ENCODE measurements at places on chromosomes 13 and 19.

DNA sequence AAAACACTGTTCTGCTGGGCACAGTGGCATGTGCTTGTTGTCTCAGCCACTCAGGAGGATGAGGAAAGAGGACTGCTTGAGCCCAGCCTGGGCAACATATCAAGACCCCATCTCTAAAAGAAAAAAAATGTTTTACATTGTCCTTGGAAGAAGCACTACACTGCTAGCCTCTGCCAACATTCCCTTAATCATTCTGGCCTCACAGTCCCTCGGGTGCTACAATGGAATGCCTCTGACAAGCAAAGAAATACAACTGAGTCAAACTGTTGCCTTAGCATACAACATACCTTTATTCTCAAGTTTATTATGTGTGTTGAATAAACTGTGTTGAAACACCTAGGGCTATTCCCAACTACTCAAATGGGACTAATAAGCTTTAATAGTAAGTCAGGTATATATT is 56.1 kb downstream of the PSPC1 start:
- no peak for DNase-seq

- DNase-seq, result no peak
Measured at GRCh38 chr19:4272894-4273293, 6.2 kb upstream of the SHD start.

DNA sequence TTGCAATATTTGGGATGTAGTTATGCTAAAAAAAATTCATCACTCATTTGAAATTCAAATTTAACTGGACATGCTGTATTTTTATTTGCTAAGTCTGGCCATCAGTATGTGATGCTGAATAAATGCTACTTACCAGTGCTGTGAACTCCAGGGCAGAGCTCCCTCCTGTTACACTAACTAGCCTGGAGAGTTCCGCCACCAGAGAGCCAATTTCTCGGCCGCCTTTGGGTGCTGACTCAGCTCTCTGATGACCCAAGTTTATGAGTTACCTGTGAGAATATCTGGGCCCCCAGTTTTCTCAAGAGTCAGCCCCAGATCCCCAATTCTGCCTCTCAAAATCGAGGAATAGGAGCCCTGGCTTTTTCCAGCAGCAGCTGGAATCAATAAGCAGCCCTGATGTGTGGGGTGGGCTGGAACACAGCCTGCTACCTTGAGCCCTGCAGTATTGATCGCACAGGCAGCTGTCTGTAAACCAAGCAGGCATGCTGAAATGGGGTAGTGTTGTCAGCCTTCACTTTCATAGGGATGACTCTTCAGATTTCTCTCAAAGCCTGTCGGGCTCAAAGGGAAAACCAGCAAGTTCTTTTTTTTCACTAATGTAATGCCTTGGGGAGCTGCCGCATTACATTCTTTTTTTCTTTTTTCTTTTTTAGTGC is 113.7 kb downstream of the DNAJC15 start:
- DNase-seq, result no peak

DNA sequence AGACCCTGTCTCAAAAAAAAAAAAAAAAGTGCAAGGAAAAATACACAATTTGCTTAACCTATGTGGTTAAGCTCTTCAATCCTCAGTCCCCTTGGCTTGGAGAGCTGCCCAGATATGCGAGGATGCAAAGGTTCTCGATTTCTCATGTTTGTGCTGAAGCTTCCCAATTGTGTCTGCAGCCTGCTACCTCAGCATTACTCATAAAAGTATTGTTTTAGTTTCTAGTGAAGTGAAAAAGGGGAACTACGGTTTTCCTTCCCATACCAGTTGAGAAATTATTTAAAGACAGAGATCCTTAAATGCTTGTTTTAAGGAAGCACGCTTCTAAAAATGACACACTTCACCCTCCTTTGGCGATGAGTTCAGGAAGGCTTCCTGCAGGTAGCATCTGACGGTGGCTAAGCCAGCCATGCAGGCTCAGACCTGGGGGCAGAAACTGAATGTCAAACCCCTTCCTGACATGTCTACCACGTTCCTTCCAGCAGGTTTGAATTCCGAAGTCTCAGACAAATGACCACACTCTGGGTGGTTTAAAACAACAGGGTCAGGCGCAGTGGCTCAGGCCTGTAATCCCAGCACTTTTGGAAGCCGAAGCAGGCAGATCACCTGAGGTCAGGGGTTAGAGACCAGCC is 47.9 kb downstream of the RUBCNL start:
- DNase-seq, result peak; percentile 93

GRCh38 chr13:25300861-25301346 is 521 bp upstream of the NUP58 start:
- no peak for DNase-seq

GRCh38 chr19:39544226-39544903 is 4.4 kb upstream of the EID2 start:
- DNase-seq, result peak; percentile 68

DNA sequence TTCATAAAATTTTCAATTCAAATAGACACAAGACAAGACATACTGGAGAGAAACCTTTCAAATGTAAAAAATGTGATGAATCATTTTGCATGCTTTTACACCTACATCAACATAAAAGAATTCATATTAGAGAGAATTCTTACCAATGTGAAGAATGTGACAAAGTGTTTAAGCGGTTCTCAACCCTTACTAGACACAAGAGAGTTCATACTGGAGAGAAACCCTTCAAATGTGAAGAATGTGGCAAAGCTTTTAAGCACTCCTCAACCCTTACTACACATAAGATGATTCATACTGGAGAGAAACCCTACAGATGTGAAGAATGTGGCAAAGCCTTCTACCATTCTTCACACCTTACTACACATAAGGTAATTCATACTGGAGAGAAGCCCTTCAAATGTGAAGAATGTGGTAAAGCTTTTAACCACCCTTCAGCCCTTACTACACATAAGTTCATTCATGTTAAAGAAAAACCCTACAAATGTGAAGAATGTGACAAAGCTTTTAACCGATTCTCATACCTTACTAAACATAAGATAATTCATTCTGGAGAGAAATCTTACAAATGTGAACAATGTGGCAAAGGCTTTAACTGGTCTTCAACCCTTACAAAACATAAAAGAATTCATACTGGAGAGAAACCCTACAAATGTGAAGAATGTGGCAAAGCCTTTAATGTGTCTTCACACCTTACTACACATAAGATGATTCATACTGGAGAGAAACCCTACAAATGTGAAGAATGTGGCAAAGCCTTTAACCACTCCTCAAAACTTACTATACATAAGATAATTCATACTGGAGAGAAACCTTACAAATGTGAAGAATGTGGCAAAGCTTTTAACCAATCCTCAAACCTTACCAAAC is 24.6 kb upstream of the ZNF431 start:
- DNase-seq, result no peak

DNA sequence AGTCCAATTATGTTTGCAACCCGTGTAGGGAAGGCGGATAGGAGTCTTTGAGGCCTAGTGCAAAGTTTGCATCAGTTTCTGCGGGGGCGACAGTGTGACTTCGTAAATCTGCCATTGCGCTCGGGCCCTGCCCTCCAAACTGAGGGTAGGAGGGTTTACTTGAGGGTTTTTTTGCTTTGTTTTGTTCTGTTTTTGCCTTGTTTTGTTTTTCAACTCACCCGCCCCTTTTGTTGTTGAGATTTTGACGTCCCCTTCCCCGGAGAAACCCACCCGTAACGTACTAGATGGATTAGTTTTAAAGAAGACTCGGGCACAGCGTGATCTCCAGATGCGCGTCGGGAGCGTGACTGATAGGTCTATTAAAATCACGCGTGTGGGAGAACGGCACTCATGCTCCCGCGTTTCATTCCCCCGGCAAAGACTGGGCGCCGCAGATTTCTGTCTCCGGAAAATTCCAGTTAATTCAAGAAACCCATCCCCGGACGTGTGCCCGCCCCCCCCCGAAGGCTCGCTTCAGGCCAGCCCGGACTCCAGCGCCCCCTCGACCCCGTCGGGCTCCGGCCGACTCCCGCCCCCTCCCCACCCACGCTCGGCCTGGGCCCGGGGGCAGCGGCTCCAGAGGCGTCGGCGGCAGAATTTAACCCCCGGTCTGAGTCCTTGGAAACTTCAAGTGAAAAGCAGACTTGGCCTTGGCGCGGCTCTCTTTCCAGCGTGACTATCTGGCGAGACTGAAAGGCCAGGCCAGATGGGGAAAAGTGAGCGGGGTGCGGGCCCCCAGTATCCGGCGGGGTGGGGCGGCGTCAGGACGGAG is 5.0 kb downstream of the SOX1 start:
- DNase-seq, result no peak

DNA sequence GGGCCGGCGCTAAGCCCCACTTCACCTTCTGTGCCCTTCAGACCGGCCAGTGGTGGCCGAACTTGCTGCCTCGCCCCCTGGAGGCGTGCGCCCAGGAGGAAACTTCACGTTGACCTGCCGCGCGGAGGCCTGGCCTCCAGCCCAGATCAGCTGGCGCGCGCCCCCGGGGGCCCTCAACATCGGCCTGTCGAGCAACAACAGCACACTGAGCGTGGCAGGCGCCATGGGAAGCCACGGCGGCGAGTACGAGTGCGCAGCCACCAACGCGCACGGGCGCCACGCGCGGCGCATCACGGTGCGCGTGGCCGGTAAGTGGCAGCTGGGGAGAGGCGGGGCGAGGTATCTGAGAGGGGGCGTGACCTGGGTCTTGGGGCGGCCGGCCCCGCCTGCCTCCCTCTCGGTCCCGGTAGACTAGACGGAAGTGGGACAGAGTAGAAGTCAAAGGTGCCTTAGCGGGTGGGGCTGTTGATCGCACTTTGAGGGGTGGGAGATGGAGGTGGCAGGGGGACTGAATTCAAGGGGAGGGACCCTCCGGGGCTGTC is 5.6 kb downstream of the ICAM5 start:
- DNase-seq, result no peak

GRCh38 chr13:80726868-80727267 is 385.9 kb upstream of the SPRY2 start:
- DNase-seq, result no peak

DNA sequence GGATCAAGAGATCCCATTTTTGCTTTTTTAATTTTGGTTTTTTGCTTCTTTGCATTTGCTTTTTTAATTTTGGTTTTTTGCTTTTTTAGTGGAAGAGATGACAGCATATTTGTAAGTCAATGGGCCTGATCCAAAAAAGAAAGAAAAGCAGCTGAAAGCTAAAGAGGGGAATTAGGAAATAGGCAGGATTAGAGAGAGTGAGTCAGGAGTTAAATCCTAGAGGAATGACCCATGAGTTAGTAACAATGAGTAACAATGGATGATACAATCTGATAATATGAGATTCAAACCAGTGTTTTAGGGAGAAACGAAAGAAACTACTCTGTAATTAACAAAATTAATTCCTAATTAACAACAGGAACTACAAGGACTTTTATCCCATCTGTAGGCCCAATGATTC is 111.2 kb upstream of the SGCG start:
- peak; percentile 43 for DNase-seq

GRCh38 chr13:46716821-46717220 is 80.1 kb downstream of the ESD start:
- no peak for DNase-seq

GRCh38 chr13:40876020-40876738 is 86.8 kb downstream of the SLC25A15 start:
- no peak for DNase-seq

DNA sequence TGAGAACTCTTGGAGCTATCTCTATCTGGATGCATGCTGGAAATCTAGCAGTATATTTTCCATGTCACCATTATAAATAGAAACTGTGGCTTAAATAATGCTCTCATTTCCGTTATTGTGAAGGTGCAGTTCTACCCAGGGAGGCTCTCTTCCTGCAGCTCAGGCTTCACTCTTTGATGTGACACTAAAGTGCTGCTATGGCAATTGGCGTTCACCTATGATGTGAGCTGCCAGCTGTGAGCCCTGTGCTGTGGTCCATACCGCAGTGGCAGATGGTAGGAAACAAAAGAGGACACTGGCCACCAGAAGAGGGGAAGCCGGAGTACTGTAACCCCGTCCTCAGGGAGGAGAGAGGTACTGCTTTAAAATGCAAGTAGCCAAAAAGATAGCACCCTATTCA is 40.6 kb upstream of the ZNF681 start:
- DNase-seq, result no peak

GRCh38 chr13:27257648-27258253 is 6.4 kb downstream of the RPL21 start:
- no peak for DNase-seq

- DNase-seq, result peak; percentile 68
Measured at GRCh38 chr13:23510544-23510916, 59.7 kb upstream of the TNFRSF19 start.

- peak; percentile 65 for DNase-seq
Measured at GRCh38 chr19:18135712-18136584, 17.0 kb upstream of the PIK3R2 start.

- DNase-seq, result no peak
Measured at GRCh38 chr13:103945836-103946235, 879.6 kb upstream of the SLC10A2 start.

- no peak for DNase-seq
Measured at GRCh38 chr13:49279112-49279511, 31.4 kb downstream of the CDADC1 start.

GRCh38 chr13:70694996-70695715 is 586.9 kb upstream of the KLHL1 start:
- DNase-seq, result no peak

GRCh38 chr19:2308114-2308556 is at the start of gene LINGO3:
Gene LINGO3 (minus strand): TSS chr19:2308154. CDS start chr19:2291776, 16,378 bp downstream.
- DNase-seq, result no peak

GRCh38 chr13:30148171-30148754 is 159.1 kb downstream of the KATNAL1 start:
- no peak for DNase-seq

DNA sequence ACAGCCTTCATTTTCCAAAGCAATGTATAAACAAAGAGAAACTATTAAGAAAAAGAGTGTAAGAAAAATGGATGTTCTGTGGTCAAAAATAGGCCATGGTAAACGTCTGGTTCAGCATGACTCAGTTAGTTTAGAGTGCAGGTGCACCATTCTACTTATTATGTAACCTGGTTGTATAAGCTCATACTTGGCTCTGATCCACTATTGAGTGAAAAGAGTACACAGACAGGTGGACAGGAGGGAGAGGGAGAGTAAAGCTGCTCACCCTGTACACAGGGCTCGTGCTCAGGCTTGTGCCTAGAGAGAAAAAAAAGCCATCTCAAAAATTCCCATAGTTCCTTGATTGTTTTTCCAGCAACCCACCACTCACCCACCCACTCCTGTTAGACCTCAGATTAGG is 85.8 kb upstream of the ZNF91 start:
- DNase-seq, result peak; percentile 2

GRCh38 chr13:108700422-108701170 is 71.2 kb downstream of the MYO16 start:
- DNase-seq, result peak; percentile 82

DNA sequence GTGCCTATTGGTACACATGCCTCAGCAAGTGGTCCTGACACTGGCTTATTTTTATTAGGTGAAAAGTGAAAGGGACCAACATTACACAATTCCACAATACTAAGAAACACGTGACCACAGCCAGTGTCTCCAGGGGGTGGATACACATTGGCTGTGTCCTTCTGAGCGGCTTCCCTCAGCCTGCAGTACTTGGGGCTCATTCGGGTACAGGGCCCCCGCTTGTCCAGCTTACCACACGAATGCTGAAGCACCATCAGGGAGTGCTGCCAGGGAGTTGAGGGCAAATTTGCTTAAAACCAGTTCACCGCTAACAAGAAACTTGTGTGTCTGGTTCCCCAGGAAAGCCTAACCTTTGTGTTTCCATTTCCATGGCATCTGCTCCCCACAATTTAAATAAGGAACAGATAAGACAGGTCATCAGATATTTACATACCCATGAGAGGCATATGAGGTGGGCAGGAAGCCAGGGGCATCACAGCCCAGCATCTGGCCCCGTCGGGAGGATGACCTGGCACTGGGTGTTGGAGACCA is 23.3 kb downstream of the PBX4 start:
- DNase-seq, result no peak

GRCh38 chr13:32010136-32010535 is 21.4 kb upstream of the FRY start:
- no peak for DNase-seq

- no peak for DNase-seq
Measured at GRCh38 chr19:47470447-47471195, 1.1 kb downstream of the SLC8A2 start.
